Activated T-cell treated with anti-CD3 and anti-CD28 coated beads, Interleukin-2, amount 50 U/mL, for 24 hours (primary cell): ENCODE measurements at places on chromosomes 2 and 18.

- no peak for DNase-seq
Measured at GRCh38 chr2:120029672-120030640, 17.1 kb downstream of the EPB41L5 start.

DNA sequence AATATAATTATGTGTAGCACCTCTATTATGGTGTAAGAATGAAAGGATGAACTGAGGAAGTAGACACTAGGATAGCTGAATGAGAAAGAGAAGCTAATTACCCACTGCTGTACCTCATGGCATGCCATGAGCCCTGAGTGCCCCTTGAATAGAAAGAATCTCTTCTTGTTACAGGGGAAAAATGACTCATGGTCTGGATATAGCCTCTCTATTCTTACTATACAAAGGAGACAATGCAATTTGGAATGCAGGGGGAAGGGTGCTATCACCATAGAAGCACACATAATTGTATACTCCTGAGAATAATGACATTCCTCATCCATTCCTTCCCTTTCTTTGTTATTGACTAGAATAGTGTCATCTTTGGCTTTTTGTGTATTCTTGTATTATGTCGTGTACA is 385.2 kb downstream of the CDH7 start:
- DNase-seq, result no peak

- DNase-seq, result no peak
Measured at GRCh38 chr2:95760806-95761525, 169.2 kb downstream of the TRIM43 start.

GRCh38 chr2:240482141-240482540 is 46.7 kb downstream of the GPC1 start:
- peak; percentile 25 for DNase-seq

DNA sequence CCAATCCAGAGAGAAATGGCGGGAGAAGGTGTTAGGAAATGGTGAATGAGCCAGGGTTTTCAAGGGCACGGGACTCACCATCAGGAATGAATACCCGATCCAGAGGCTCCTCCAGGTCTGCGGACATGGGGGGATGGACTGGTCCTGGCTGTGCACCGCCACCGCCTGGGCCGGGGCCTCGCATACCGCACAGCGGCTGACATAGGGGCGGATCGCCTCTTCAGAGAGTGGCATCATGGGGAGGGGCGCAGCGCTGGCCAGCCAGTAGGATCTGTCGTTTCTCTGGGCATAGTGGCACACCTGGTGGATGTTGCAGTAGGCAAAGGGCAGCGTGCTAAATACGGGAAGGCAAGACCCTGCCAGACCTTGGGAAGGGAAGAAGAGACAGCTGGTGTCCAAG is 156.1 kb downstream of the COL4A4 start:
- DNase-seq, result no peak

DNA sequence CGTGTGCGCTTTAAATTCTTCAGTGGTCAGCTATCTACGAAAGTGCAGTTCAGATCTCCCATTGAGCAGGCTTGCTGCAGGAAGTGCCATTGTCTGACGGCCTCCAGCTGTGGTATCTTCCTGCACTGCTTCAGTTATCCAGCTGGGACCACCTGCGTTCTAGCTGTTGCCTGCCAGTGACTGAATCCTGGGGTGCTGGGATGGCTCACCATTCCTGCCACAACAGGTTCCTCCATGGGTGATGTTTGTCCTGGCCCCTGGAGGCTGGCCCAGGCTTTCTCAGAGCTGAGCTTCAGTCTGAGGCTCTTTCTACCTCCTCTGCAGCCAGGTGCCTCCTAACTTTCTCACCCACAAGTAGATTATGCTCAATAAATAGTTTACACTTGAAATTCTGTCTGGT is 498.5 kb upstream of the HS6ST1 start:
- no peak for DNase-seq

DNA sequence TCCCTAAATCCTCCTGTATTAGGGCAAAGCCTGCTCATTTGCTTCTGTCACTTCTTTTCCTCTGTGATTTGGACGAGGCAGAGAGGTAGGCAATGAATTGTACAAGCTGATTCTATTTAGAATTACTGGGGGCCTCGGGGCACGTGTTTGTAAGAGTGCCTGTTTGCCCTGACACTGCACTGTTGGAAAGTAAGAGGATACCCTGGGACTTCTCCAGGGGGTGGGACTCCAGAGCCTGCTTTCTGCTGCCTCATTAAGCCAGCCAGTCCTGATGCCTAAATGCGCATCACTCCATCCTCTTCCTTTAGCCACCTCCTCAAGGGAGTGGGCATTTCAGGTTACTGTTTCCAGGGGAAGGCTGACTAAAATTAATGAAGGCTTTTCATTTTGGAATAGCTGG is 134.3 kb downstream of the TDRD15 start:
- DNase-seq, result no peak

DNA sequence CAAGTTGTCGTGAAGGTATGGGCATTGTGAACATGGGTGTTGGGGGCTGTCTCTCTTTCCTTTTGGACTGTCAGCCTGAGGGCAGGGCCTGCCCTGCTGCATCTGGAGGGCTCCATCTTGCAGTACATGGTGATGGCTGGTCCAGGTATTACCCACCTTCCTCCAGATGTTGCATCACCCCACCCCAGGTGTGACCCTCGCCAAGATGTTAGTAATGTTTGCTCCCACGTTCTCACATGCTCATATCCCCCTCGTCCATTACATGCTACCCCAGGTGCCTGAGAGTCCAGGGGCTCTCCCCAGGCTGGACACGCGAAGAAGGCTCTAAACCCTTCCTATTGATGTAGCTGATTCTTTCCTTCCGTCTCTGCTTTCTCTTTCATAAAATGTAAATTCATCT is 13.9 kb downstream of the ZAP70 start:
- DNase-seq, result no peak

DNA sequence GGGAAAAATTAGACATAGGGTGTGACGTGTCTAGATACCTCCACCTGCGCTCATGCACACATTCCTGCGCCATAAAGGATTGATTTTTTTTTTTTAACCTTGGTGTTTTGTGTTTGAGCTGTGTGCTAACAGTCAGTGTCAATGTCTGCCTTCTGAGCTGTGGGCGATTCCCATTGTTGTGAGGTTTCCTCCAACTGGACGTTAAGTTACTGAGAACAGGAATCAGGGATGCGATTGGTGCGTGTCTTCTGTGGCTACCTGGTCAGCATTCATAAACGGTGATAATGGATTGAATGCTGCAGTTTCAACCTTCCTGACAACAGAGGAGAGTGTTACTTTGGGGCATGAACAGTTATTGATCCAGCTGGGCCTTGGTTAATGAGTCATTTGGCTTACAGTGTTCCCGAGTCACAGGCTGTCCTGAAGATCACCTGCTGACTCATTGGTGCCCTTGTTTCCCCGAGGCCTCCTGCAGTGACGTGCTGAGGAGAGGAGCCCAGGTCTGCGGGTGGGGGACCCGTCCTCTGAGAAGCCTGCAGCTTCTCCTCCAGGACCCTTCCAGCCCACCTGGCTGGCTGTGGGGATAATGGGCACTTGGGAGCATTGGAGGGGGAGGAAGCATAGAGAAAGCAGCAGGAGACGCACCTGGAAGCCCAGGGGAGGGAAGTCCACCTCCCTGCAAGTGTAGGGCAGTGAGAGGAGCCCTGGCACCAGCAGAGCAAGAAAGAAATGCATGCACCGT is 25.8 kb upstream of the CABYR start:
- no peak for DNase-seq

DNA sequence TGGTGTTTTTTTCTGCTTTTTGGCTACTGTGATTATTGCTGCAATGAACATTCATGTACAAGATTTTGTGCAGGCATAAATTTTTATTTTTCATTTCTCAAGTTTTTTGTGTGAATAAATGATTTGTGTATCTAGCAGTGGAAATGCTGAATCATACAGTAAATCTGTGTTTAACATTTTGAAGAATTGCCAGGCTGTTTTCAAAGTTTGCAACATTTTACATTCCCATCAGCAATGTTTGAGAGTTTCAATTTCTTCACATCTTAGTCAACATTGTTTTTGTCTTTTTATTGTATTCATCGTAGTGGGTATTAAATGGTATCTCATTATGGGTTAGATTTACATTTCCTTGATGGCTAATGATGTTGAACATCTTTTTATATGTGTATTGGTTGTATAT is 98.8 kb upstream of the RBMS1 start:
- DNase-seq, result no peak

DNA sequence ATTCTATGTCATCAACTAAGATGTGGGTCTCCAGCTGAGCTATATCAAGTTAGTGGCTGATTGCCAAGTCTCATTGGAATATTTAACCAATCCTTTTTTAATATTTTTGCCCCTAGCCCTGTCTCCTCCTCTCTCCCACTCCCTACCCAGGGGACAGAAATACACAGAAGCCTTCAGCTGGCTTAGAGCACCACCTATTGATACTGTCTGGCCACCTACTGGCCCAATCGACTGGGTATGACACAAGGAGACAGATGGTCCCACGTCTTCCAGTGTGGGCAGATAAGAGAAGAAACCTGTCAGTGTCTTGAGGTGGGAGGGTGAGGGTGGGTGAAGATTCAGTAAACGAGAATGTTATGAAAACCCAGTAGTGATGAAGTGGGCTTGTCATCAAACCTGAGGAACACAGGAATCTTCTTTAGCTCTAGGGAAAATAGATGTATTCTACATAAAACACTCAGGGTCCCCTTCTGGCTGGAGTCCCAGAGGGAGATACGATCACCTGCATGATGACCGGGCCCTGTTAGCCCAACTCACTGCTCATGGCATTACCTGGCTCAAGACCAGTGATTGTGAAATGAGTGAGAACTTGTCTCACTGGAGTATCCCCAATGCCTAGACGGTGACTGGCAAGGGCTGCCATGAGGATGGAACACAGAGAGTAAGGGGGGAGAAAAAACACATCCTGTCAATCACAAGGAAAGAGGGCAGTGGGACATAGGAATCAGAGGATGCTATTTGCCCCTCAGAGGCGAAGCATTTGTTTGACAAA is 26.7 kb downstream of the POLR1A start:
- DNase-seq, result no peak

GRCh38 chr2:63871864-63872263 is 30.2 kb downstream of the UGP2 start:
- DNase-seq, result no peak

GRCh38 chr18:34153711-34154110 is 71.0 kb downstream of the NOL4 start:
- DNase-seq, result no peak

DNA sequence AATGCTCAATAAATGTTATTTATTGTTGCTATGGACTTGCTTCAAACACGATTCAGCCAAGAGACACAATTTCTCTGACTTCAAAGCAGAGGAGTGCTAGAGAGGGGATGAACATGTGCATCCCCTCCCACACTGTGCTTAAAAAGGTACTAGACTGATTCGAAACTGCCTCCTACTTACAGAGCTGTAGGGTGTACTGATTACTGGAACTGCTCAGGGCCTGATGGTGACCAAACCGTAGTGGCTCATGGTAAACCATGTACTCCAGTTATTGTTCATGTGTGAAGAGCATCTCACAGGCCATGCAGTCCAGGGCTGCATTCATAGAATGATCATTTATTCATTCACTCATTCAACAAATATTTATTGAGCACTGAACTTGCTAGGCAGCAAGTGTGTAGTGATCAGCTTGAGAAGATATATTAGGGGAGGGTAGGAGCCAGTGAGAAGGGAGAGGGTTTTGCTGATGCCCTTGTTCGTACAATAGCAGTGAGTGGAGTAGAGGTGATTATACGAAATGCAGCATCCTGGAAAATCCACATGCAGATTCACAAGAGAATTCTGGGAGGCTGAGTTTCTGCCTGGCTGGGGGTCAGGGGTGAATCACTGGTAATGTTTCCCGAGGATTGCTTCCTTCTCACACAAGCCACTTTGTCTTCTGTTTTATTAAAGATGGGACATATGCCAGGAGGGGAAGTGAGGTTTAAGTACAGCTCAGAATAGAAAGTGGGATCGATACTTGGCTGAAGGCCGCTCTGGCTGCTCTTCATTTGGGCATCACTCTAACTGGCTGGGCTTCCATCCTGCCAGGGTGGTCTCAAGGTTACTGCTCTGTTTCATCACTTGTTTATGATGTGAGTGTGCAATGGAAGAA is 245.4 kb downstream of the RAD51AP2 start:
- DNase-seq, result no peak

GRCh38 chr2:149486664-149487063 is 100.9 kb downstream of the MMADHC start:
- no peak for DNase-seq

DNA sequence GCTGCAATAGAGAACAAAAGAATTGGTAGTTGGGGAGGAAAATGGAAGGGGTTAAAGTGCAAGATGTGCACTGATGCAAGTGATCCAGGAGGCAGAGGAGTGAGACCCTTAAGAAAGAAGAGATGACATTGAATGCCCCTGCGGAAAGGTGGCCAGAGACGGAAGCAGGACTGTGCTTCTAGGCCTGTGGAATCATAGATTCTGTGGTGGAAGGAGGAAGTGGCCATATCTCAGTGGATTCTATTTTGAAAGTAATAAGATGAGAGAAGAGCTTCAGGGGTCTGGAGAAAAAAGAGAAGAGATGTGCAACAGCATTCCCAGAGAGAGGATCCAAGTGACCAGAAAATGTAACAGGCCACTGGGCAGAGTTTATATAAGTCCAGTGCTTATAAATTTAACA is 18.6 kb upstream of the GYPC start:
- DNase-seq, result no peak
